ENCODE measurements at places on chromosomes 3 and 15.

DNA sequence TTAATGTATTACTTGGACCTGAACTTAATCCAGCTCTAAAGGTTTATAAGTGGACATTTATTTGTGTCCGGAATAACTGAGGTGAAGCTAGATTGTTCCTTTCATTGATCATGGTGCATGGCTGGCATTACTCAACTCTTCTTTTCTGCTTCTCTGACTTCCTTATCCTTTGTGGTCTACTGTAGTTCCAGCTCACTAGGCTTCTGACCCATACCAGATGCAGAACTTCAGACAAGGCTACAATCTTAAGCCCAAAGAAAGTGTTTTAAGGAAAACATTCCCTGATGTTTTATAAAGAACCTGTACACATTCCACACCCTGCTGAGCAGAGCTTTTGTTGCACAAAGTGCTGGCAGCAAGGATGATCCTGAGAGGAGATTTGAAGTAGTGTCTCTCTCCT lies 250.8 kb upstream of the TGFBR2 start:
- no peak for DNase-seq

DNA sequence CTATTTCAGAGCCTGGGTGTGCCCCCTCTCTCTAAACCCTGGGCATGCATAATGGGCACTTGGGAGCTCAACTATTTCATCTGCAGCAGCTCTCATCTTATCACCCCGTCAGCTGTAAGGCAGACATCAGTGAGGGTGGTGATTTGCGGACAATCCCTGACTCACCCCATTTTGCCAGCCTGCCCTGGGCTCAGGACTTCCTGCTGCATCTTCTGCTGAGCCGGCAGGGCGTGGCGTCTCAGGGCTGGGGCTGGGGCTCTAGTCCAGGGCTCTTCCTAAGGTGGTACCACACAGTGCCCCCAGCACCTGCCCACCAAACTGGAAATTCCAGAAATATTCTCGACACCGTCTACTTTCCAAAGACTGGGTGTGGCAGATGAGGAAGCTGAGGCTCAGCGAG lies 925 bp upstream of the PSTPIP1 start:
- DNase-seq, result no peak

GRCh38 chr3:125172346-125172745 lies 40.2 kb downstream of the SLC12A8 start:
- no peak for DNase-seq

- DNase-seq, result no peak
These were observed 149.8 kb downstream of the TMCO5A start for GRCh38 chr15:38084289-38084688.

- no peak for DNase-seq
These were observed 20.3 kb downstream of the C3orf33 start for GRCh38 chr3:155785662-155786295.

DNA sequence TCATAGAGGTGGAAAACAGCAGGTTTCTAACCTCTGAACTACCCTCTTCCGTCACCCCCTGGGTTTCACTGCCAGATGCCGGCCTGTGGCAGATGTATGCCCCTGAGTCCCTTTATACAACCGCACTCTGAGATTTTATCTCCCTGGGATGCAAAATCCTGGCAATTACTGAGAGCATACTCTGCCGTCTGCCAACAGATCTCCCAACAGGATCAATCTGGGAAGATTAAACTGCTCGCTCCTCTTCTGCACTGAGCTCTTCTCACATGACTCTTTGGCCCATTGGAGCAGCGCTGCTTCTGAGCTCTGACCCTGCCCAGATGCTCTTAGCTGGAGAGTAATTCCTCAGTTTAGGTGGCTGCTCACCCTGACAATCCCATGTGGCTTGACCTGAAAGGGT lies 133.2 kb downstream of the LIPC start:
- no peak for DNase-seq

DNA sequence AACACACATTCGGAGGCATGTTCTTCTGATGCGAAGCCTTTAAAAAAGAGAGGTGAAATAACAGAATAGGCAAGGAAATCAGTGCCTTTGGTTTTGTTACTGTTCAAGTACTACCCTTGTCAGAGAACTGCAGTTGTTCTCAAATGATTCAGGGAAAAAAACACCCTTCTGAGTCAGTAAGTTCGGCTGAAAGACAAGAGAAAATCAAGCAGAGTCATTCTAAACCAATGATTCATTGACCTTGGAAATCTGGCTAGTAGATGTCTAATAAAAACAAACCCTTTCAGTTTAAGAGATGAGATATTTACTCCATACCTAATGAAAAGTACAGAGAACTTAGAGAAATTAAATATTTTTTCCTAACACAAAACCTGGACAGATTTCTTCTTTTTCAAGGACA lies 72.7 kb upstream of the ABI3BP start:
- no peak for DNase-seq

GRCh38 chr3:135069406-135069805 lies 274.3 kb downstream of the EPHB1 start:
- DNase-seq, result no peak

- DNase-seq, result peak; percentile 87
These were observed at the start of gene RAMAC for GRCh38 chr15:82985688-82986441. Gene RAMAC, plus strand, starts transcription at chr15:82986210. Its CDS starts 2,809 bp downstream, at chr15:82989019.

GRCh38 chr3:190902292-190902691 lies 39.8 kb upstream of the GMNC start:
- DNase-seq, result no peak

DNA sequence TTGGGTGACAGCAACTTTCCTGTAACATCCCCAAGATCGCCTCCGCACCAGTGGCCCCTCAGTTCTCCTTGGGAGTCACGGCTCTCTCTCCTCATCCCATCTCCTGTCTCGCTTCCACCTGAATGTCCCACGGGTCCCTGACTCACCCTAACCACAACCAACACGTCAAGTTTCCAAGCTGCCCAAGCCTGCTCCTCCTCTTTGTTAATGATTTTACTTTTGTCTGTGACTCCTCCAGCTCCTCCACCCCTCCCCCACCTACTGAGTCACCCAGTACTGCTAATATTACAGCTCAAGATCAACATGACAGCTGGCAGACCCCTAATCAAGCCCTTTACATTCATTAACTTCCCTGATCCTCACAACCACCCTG lies 39.3 kb downstream of the BDH1 start:
- DNase-seq, result no peak

GRCh38 chr15:67446449-67446848 lies 74.5 kb upstream of the C15orf61 start:
- DNase-seq, result no peak

DNA sequence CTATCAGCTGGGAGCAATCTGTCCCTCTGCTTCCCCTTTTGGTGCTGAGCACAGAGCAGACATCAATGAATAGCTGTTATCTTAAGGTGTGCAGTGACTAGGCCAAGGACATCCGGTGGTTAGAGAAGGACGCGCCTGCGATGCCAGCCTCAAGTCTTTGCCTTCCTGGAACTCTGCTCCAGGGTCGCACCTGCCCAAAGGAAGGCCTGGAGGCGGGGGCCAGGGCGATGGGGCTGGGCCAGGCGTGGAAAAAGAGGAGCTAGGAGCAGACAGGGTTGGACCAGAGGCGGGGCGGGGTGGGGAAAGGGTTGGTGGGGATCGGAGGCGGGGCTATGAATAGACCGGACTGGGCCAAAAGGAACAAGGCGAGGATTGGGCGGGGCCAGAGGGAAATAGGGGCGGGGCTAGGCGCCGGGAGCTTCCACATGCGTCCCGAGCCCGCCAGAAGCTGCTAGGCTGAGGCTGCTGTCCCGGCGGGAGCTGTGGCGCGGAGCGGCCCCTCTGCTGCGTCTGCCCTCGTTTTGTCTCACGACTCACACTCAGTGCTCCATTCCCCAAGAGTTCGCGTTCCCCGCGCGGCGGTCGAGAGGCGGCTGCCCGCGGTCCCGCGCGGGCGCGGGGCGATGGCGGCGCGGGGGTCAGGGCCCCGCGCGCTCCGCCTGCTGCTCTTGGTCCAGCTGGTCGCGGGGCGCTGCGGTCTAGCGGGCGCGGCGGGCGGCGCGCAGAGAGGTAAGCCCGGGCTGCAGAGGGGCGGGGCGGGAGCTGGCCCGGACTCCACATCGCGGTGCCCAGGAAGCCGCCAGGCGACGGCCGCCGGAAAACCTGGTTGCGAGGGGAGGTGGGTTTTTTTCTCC lies at the start of gene CHRNA5:
Gene CHRNA5, plus strand, starts transcription at position 424 of the 854 bp plus-strand sequence. Its CDS starts 200 bp downstream, at position 624.
- peak; percentile 48 for DNase-seq

DNA sequence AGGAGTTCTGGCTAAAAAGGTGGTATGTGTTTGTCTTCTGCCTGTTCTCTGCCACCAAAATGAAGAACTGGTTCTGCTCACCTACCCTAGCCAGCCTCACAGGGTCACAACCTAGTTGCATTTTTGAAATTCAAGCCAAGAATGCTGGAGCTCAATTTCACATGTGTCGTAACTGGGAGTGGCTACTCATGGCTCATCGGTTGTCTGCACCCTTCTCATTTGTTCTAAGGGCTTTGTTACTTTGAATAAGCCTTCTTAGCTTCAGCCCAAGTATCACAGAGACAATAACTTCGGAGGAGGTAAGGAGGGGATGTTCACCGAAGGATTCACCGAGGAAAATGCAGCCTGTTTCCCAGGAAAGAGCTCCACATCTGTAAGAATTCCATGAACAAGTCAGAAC lies 134.3 kb upstream of the RARB start:
- DNase-seq, result no peak

GRCh38 chr15:99042892-99043291 lies 35.3 kb upstream of the PGPEP1L start:
- no peak for DNase-seq

GRCh38 chr3:149366941-149367840 lies 10.3 kb downstream of the TM4SF1 start:
- no peak for DNase-seq

DNA sequence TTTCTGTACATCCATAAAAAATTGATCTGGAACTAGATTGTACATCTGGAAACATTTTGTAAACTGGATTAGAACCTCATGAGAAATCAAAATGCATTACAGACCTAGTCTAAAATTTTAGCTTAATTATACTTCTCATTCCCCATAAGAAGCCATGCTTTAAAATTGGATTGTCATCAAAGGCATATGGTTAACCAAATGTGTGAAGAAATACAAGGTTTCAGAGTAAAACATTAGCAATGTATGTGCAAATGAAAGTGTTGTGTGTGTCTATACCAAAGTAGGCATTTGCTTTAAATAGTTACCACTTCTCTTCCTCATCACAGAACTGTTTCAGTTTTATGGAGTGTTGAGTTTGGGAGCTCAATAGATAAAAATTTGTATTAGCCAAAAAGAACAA lies 968.7 kb downstream of the EPHA3 start:
- DNase-seq, result no peak

DNA sequence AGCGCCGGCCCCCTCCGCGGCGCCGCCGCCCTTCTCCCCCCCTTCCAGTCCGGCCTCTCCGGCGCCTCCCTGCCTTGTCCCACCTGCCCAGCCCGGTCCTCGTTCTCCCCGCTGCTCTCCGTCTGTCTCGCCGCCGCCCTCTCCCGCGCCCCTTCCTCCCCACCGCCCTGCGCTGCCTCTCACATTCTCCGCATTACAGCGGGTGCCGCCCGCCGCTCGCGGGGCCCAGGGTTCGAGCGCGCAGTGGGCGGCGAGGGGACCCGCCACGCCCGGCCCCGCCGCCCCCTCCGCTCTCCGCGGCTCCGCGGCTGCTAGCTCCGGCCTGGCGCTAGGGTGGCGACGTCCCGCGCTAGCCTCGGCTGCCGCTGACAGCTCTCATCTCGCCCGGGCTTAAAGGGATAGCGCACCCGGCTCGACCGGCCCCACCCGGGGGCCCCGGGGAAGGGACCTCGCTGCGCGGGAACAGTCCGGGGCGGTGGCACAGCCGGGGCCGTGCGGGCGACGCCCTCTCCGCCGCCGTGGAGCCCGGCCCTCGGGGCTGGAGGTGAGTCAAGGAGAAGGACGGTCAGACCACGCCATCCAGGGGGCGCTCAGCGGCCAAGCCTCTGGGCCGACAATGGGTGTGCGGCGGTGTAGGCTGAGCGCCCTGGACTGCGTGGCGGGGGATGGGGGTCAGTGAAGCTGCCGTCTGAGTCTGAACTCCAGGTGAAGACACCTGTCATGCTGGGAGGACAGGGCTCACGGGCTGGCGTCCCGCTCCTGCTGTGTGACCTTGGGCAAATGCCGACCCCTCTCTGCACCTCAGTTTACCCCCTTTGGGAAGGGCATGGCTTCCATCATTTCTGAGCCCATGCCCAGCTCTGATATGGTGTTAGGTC lies 187.4 kb upstream of the LINGO1 start:
- no peak for DNase-seq

GRCh38 chr15:27124287-27124871 lies 153.4 kb downstream of the GABRG3 start:
- DNase-seq, result no peak

DNA sequence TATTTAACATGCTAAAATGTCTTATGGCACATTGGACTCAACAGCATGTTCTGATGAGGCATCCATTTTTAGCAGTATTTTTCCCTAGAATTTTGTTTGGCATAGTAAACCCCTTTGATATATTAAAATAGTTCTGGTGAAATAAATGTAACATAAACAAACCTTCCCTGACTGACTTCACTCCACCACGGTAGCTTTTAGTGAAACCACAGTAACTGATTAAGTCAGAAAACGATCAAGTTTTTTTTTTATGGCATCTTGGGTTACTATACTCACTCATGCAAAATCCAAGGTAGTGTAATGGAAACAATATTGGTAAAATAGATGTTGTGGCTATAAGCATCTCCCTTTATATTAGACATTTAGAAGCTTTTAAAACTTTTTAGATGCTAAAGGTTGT lies 2.8 kb downstream of the SERP1 start:
- no peak for DNase-seq

DNA sequence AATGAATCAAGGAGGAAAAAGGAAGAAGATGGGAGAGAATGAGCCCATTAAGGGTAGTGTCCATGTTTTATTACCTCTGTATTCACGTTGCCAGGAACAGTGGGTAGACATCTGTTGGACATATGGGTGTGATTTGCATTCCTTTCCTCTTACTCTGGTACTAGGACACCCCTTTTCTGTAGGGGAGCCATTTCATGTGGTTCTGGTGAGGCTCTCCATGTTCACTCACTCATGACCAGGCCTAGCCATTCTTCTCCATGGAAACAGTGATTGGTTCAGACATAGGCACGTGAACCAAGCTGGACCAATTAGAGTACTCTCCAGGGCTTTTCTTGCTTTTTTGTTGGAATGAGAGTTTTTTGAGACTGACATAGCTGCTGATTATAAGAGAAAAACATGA lies 39.6 kb upstream of the PDCD6IP start:
- DNase-seq, result no peak

GRCh38 chr3:111517801-111518200 lies 24.2 kb upstream of the CD96 start:
- no peak for DNase-seq

DNA sequence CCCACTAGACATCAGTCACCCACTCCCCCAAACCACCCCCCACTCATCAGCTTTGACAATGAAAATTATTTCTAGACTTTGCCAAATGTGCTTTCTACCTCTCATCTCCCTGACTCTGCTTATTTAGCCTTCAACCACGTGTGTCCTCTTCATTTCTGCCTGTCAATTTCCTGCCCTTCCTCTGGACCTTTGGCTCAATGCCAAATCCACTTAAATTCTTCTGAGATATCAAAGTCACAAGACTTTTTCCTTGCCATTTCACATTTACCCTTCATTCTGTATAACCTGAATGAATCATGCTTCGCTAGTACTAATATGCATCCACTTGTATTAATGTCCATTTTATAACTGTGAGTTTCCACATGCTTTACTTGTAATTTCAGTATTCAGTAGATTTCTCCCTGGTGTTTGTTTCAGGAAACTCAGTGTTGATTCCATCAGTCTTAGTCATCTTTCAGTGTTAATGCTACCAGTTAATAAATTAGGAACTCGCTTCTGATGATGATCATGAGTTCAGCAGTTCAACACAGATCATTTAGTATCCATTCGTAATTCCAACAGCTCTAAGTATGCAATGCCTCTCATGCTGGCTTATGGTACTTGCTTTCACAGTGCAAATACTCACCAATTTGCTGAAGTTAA lies 128.2 kb upstream of the OSTN start:
- DNase-seq, result no peak

- no peak for DNase-seq
These were observed 429.4 kb downstream of the NTRK3 start for GRCh38 chr15:87827131-87827530.
